ENCODE measurements at places on chromosomes 13 and 19. TPM values are rescaled to one million over a fixed set of nuclear protein-coding genes. Genes with fewer than 3 reads are reported as not detected.

Gene KCNRG
- 0.45 TPM for total RNA-seq

Gene CEACAM7
- not detected for total RNA-seq

Gene TPTE2
- total RNA-seq: not detected

Gene IRS2
- 24.7 TPM for total RNA-seq

Gene RNF17
- total RNA-seq: not detected

DNA sequence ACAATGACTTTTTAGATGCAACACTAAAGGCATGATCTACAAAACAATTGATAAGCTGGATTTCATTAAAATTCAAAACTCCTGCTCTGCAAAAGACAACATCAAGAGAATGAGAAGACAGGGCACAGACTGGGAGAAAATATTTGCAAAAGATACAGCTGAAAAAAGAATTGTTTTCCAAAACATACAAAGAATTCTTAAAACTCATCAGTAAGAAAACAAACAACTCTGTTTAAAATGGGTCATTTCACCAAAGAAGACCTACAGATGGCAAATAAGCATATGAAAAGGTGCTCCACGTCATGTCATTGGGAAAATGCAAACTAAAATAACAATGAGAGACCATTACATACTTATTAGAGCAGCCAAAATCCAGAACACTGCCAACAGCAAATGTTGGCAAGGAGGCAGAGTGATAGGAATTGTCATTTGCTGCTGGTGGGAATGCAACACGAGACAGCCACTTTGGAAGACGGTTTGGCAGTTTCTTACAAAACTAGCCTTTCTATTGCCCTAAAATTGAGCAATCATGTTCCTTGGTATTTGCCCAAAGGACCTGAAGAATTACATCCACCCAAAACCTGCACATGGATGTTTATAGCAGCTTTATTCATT, 39.2 kb downstream of the FLT1 start:
- DNase-seq: no peak

DNA sequence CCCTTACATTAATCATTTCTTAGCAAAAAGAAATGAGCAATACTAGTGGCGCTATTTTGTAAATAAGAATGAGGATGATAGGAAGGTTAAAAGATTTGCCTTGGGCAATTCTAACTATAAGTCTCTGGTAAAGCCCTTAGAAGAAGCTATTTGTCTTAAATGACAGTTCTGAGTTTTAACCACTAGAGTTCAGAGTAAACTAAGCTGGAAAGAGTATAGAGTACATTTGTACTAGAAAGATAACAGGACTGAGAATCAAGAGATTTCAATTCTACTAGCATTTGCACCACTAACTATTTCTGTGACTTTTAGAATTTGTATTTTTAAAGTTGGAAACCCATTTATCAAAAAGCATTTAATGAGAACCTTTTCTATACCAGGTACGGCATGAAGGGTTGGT, 750.3 kb downstream of the OLFM4 start:
- DNase-seq: no peak

- DNase-seq: no peak
These were observed 4.1 kb upstream of the KLF5 start for GRCh38 chr13:73054712-73055111.

- no peak for DNase-seq
These were observed 49.4 kb downstream of the FAM124A start for GRCh38 chr13:51271528-51272085.

DNA sequence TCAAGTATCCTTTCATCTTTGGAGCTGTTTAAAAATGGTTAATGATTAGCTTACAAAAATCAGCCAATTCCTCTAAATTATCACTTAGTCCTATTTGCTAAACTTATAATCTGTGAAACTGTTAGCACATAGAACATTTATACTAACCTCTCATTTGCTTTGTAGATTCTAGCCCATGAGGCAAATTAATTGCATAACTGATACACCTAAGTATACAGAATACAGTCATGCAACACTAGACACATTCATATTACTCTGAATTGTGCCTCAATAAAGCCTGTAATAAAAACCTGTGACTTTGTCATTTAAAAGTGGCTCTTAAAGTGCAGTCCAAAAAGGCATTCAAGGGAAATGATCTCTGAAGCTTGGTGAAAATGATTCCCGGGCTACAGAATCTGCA, 21.0 kb downstream of the SERPINE3 start:
- DNase-seq: no peak

GRCh38 chr19:45569619-45570421, 14.8 kb downstream of the OPA3 start:
- DNase-seq: no peak

DNA sequence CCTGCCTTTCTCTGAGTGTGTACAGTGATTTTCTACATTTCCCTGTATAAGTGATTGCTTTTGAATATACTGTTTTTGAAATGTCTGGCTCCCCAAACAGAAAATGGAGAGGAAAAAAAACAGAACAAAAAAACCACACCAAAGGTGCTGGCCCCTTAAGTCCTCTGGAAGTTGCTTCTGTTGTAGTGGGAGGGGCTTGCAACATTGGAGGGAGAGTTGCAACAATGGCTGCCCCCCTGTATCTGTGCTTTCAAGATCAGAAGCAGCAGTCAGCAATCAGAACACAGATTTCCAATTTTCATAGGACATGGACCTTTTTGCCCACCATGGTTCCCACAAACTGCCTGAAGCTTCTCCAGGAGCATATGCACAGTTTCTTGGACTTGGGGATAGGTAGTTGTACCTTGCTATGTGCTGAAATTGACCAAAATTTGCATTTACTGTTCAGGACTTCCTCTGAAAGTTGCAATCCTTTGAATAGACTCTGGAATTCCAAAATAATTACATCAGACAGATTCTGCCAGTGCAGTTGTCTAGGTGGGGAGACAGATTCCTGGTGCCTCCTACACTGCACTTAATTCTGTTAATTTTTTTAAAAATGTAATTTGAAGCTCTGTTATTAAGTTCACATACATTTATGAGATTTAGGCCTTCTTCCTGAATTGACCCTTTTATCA, 13.8 kb downstream of the BIVM start:
- DNase-seq: no peak

DNA sequence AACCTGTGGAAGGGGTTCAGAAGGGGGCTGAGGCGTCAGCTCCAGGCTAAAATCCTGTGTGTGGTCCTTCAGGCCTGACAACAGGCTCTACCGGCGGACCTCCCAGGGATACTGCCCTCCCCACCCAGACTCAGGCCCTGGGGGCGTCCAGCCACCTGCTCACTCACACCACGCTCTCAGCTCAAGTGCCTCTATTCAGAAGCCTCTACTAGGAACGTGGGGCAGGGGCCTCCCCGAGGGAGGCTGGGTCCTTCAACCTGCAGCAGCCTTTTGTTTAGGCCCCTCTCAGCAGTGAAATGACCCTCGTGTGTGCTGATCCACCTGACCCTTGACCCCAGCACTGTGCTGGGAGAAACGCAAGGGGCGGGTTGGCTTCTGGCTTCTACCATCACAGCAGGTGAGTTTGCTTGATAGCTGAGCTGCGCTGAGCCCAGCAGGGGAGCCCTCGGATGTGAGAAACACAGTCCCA, 10.6 kb downstream of the PLPP2 start:
- DNase-seq: no peak

DNA sequence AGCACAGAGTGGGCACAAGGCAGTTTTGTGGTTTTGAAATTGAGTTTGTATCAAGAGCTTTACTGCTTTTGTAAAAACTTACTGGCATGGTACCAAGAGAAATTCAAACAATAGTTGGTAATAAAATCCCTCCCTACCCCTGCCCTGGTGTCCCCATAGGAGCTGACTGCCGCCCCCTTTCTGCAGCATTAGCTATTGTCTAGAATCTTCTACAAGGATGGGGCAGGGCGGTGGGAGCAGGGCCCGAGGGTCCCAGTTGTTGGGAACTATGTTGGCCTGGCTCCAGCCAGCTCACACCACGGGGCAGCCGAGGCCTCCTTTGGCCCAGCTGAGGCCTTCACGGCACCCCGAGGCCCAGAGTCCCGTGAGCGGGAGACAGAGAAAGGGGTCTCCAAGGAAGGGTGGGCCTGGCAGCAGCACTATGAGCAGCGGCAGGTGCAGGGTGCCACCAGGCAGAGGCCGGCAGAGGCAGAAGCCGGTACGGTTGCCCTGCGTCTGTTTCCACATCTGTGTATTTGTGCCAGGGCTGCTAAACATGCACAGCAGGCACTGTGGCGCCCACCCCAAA, 57.9 kb downstream of the KDM4B start:
- DNase-seq: no peak

GRCh38 chr19:49415102-49415809, 8.0 kb downstream of the PTH2 start:
- no peak for DNase-seq

DNA sequence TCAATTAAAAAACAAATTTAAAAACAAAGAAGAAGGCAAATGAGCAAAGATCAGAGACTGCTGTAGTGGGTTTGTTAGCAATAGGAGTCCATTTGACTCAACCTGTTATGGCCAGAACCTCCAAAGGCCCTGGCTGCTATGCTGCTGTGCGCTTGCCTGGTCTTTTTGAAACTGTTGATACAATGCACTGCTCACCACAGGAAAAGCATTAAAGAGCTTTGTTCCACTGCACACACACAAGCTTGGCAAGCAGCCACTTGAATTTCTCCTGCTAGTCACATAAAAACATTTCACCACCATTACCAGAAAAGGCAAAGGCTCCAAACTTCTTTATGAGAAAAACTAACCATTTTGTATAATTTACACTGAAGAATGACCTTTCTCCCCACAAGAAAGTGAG, 132.2 kb downstream of the FREM2 start:
- DNase-seq: no peak

Gene CEACAM20
- total RNA-seq: not detected

Gene ZNF578
- 4.9 TPM for total RNA-seq

Gene INSR
- total RNA-seq: 62.6 TPM

DNA sequence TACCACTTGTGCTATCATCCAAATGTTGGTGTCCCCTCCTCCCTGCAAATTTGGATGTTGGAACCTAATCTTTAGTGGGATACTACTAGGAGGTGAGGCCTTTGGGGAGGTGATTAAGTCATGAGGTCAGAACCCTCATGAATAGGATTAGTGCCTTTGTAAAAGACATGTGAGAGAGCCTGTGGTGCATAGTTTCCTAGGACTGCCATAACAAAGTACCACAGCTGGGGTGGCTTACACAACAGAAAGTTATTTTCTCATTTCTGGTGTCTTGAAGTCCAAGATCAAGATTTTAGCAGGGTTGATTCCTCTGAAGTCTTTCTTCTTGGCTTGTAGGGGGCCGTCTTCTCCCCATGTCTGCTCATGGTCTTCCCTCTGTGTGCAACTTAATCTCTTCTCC, 562.6 kb upstream of the ARGLU1 start:
- DNase-seq: no peak

Gene GJB2
- 6.4 TPM for total RNA-seq

DNA sequence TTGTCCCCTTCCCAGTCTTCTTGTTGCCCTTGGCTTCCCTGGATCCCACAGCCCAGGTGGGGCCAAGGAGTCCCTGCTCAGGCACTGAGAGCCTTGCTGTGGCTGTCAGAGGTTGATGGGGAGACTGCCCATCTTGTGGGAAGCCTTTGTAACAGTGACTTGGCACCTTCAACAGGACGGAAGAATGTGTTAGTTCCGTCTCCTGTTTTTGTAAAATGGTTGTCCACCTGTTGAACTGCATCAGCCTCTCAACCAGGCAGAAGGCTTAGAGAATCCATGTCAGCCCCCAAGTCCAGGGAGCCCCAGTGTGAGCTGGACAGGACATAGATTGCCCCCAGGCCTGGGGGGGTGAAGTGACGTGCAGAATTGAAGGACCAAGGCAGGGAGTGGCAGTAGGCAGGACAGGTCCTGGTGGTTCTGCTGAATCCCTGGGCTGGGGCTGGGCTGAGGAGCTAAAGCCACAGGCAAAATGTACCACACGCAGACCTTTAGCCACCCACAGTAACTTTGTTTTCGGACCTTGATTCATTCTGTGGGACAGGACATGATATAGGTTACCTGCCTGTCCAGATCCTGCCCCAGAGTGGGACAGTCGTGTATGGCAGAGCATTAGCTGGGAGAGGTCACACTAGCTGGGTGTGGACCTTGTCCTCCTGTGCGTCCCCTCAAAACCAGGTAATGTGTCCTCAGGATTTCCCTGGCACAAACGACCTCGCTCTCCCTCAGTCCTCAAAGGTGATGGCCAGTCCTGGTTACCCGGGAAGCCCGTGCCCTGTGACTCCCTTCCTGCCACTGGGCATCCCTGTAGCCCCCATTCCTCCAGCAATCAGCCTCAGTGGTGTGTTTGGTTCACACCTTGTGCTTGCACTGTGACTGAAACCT, 47.0 kb downstream of the GATAD2A start:
- no peak for DNase-seq

DNA sequence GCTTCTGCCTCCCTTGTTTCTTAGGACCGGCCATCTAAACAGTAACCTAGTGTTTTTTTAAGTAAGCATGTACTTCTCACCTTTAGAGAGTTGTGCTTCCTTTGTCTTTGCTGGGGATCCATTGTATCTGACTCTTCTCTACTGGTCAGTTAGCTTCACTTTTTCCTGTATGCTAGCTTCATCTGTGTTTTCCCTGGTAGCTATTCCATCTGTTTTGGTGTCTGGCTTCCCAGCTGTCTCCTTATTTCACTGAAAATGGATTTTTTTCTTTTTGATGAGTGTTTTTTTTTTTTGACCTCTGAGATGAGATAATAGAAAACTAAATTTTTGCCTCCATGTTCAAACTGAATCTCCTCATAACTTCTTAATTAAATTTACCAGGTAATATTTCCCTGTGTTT, 637.0 kb upstream of the SLC10A2 start:
- DNase-seq: no peak

- no peak for DNase-seq
These were observed 127.1 kb downstream of the ZIC5 start for GRCh38 chr13:99844421-99844820.
